COR-L47 (cell line): ENCODE measurements at places on chromosomes 6 and 20.
A peak's percentile ranks its signal among the peaks of the same experiment; 100 is the strongest.

DNA sequence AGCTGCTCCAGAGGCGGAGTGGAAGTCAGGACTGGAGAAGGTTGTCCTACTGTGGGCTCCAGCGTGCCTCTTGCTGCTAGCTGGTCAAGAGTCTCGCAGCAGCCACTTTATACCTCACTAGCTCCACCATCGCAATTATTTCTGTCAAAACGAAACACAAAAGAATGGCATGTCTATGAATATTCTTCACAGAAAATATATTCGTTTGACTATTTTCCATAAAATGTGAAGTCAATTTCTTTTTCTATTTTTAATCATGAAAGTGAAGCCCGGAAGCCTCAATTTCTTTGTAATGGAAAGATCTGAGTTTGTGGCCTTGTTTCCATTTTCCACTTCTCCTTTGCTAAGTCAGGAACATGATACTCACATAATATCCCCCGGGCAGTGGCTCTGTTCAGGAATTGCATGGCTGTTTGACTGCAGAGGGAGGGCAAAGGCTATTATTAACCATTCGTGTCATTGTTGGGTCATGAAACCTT lies 51.7 kb downstream of the DTD1 start:
- DNase-seq: no peak

DNA sequence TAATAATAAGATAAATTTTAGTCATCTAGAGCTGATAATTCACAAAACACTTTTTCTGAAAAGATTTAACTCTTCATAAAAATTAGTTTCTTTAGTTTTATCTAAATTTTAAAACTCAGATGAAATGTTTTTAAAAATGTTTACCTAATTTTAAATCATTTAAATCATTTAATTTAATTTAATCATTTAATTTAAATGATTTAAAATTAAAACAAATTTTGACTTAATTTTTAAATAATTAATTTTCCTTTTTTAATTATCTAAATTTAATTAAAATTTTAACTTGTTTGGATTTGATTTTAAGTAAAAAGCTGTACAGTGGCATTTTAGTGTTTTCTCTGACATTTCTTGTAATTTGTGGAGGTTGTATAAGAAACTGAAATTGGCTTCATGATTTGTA lies 131.7 kb upstream of the RNF217 start:
- no peak for DNase-seq

GRCh38 chr6:68709882-68710281 lies 74.8 kb downstream of the ADGRB3 start:
- no peak for DNase-seq

- no peak for DNase-seq
Observed at GRCh38 chr6:32840604-32841246, 2.2 kb upstream of the TAP2 start.

DNA sequence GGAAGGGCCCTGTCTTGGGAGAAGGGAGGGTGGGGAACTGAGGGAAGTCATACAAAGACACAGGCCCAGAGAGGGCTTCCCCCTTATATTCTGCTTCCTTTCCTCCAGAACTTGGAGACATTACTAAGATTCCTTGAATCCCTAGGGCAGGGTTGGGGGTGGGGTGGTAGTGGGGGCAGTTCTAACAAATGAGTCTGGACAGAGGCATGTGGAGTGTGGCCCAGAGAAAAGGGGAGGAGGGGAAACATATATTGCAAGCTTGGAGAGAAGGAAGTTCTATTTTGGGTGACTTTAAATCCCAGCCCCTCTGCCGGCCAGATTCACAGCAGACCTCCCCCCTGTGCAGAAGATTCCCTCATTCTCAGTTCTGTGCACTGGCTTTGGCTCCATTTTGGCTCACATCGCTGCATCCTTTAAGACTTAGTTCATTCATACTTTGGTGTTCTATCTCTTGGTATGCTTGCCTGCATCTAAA lies 43.7 kb downstream of the DAAM2 start:
- DNase-seq: no peak

DNA sequence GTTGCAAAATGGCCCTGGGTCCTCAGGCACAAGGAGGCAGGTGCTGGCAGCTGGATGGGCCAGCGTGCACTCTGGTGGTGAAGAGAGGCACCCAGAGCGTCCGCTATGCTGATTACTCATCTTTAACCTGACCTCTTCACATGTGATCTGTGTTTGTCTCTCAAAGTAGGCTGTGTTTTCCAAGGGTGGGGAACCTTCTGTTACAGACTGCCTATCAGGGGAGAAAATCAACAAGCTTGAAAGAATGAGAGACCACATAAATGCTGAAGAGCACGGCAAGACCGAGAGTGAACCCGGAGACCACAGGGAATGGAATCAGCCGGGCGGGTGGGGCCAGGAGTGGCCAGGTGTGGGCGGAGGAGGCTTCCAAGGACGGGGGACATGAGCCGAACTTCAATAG lies 16.2 kb downstream of the BNIP5 start:
- no peak for DNase-seq

- no peak for DNase-seq
Observed at GRCh38 chr6:24403501-24403824, 727 bp downstream of the MRS2 start.

DNA sequence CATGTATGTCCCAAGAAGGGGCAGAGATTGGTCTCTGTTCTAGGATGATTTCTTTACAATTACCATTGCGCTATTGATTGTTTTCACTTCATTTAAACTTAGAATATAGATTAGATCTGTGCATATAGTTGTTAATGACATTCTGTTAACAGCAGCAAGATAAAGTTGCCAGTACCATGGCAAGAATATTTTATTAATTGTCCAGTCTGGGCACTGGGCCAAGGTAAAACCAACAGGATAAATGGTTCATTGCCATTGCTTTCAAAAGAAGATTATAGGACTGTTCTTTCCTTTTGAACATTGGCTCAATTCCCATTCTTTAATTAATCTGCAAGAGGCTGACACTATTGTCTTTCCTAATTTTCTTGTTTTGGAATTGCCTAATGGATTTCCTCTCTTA lies 592.4 kb downstream of the RFPL4B start:
- DNase-seq: peak; percentile 85
